ENCODE measurements at places on chromosomes 13 and 19.

DNA sequence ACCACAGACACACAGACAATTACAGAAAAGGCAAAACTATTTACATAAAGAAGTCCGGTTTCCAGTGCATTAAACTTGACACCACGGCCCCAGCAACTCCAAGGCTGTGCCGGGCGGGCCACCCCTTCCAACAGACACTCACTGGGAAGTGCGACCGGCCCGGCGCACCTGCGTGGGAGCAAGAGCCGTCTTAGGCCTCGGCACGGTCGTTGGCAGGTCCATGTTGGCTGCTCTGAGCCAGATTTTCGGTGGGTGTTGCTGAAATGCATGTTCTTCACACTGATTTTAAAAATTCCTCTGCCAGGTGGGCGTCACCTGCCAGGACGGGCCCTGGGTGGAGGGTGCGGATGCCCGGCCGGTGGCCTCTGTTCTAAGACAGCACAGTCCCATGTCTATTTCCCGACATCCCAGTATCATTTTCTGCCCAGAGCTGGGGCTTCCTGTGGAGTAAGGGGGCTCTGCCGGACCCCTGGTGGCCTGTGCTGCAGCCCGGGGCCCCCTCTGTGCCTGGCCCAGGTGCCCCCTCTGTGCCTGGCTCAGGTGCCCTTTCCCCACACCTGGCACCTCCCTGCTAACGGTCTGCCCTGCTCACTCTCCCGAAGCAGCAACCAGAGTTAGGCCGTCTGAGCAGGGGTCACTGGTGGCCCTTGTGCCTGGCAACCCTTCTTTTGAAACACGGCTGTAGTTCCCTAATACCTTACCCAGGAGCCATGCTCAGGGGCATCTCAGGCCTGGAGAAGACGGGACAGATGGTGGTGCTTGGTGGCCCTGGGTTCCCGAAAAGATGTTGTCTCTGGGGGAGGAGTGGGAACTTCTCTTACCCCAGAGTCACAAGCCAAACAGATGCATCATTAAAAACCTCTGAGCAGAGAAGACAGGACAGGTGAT is 9.2 kb downstream of the TMEM255B start:
- no peak for DNase-seq

DNA sequence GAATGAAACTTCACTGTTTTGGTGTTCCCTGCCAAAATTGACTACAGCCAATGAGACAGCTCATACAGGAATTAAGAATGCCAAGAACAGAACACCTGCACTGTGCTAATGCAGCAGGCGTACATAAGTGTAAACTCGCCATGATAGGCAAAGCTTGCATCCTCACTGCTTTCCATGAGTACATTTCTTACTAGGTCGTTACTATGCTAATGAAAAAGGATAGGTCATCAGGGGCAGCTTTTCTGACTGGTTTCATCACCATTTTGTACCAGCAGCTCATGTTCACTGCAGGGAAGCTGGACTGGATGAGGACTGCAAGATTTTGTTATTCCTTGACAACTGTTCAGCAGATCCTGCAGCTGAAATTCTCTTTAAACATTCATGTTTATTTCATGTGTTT is 1383.8 kb downstream of the EFNB2 start:
- no peak for DNase-seq

GRCh38 chr13:81874681-81875661 is 1534.0 kb upstream of the SPRY2 start:
- DNase-seq, result no peak

DNA sequence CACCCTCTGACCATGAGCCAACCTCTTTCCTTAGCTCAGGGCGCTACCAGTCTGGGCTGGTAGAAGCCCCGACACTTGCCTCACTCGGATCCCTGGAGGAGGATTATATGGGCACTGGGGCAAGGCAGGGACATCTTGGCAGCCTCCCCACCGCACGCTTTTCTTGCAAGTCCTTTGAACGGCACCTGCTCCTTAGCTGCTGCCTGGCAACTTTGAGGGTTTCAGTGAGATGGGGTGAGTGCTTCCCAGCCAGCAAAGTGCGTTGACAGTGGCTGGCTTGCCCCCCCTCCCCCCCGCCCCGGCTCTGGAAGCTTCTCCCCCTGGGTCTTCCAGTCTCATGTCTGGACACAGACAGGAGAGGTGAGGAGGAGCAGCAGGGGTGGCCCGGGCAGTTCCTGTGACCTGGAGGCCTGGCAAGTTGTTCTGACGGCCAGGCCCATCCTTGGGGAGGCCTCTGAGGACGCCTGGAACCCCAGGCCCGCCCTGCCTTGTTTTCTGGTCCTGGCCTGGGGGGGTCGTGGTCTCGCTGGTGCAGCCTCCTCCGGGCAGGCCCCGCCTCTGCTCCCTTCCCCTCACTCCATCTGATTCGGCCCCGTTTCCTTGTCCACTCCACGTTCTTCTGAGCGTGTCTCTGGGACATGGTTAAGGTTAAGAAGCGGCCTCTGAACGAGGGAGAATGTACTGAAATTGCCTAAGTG is 75.2 kb downstream of the ATP11A start:
- no peak for DNase-seq

DNA sequence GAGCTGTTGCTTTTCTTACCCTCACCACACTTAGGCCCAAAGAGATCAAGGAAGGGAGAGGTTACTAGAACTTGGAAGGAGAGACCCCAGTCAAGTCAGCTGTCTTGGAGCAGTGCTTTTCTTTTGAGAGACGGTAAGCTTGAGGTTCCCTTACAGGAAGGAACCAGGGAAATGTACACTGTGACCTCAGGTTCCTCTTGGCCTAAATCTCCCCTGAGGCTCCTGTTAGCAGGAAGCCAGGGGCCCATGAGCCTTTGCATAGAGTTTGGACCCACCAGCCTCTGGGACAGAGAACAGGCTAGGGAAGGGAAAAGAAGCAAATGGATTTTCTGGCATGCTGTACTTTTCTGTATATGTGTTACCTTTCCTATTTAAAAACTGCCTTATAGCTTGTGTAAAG is 5.9 kb upstream of the GPR18 start:
- no peak for DNase-seq

All from stimulated activated CD4-positive, alpha-beta T cell treated with anti-CD3 and anti-CD28 coated beads, Interleukin-1b, Interleukin-23, amount 100 ng/mL, for 1 hour (primary cell).